Activated CD4-positive, CD25-positive, alpha-beta regulatory T cell (primary cell): ENCODE measurements at places on chromosomes 6 and 20.

DNA sequence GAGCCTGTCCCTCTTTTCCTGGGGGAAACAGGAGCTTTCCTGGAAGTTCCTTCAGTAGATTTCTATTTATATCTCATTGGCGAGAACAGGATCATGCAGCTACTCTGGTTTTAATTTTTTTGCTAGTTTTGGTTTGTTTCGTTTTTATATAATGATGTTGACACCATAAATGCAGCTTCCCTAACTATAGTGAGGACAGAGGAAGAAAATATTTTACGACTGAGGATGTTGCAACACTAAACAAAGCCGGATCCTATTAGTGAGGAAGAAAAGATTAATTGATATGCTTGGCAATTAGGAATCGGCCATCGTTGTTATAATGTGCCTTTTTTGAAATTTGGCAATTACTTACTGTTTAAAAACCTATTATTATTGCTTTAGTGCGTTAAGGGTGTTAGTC, 16.6 kb downstream of the KDM1B start:
- DNase-seq, result no peak

DNA sequence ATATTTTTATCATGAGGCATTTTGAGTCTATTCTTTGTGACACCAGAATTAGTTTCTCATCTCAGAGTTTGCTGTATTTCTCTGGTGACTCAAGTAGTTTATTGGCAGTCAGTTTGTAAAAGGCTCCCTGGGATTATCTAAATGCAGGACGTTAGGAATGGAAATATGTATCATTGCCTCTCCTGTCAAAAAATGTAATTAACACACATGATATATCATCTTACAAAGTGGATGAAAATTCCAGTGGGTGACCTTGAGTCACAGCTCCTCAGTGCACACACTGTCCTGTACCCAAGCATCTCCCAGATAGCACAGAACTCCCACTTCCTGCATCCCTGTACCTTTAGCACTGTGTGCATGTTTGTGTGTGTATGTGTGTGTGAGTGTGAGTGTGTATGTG, 258.6 kb downstream of the LAMA2 start:
- no peak for DNase-seq

DNA sequence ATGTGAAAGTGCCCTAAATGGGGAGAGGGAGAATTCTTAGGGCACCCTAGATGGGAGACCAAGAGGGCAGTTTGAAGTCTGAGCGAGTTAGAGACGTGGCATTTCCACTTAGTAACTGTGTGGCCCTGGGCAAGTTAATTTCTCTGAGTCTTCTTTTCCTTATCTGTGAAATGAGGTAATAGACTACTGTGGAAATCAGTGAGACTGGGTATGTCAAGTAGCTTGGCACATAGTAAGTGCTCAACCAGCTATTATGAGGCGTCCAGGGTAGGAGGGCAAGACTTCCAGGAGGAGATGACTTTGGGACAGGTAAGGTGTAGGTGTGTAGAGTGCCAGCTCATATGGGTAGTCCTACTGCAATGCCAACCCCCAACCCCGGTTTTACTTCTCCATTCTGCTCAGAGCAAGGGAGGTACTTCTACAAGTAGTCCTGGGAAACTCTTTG, 770 bp downstream of the KIF3B start:
- no peak for DNase-seq

- peak; percentile 72 for DNase-seq
These were observed 44.6 kb downstream of the SYNJ2 start for GRCh38 chr6:158026054-158026900.

DNA sequence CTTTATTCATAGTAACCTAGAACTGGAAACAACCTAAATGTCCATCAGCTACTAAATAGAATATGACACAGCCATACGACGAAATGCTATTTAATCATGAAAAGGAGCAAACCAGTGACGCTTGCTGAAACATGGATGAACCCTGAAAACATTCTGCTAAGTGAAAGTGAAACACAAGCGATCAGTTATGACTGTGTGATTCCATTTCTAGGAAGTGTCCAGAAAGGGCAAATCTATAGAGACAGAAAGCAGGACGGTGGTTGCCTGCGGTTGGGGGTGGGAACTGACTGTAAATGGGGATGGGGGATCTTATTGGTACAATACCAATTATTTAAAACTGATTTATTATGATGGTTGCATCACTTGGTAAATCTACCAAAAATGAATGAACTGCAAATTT, 126.8 kb downstream of the IPCEF1 start:
- DNase-seq, result peak; percentile 25

DNA sequence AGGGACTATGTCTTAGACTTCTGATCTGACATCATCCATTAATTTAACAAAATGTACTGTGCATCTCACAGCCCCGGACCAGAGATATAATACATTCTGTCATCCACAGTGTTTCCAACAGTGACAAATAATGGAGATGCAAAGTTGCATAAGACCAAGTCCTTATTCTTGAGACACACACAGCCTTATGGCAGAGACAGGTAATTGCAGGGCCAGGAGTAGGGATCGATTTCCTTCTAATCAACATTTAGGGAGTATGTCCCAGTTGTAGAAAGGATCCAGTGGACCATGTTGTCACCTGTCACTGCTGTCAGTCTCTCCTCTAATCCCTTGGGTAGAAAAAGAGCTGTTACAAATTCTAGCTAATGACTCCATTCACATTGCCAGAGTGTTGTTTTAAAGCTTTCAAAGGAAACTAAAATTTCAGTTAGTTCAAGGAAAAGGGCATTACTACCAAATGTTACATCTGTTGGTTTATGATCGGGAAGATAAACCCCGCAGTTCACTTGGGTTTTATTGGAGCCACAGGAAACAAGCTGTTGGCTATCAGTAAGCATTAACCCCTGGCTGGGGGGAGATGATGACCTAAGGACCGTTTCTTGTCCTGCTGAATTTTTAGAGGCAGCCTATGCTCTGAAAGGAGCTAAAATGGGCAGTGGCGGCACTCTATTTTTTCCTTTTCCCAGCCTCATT, 111.4 kb upstream of the ATXN1 start:
- DNase-seq, result no peak

- no peak for DNase-seq
These were observed 371.7 kb upstream of the RUNX2 start for GRCh38 chr6:44956396-44956795.

- no peak for DNase-seq
These were observed 1.7 kb upstream of the RIPOR3 start for GRCh38 chr20:50693001-50693400.

DNA sequence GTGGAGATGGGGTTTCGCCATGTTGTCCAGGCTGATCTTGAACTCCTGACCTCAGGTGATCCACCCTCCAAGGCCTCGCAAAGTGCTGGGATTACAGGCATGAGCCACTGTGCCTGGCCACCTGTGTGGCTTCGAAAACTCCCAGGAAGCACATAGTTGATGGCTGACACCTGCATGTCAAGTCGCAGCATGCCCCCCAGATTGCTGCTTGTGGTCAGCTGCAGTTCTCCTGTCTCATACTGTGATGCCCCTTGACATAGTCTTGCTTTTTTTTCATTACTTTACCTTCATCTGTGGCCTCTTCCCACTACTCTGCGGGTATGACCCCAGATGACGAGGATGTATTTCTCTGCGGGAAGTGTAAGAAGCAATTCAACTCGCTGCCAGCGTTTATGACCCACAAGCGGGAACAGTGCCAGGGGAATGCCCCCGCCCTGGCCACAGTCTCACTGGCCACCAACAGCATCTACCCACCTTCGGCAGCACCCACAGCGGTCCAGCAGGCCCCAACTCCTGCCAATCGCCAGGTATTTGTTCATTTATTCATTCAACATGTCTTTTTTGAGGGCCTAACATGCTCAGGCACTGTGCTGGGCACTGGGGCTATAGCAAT, 13.1 kb downstream of the ZNF341 start:
- DNase-seq, result no peak

- no peak for DNase-seq
These were observed 58.7 kb downstream of the SHLD1 start for GRCh38 chr20:5808901-5809300.
